Cardiac muscle cell (in vitro differentiated cells and primary cell): ENCODE measurements at places on chromosomes 2 and 18. TPM values are rescaled to one million over a fixed set of nuclear protein-coding genes. Genes with fewer than 3 reads are reported as not detected.

GRCh38 chr2:232238108-232238507 lies 140.4 kb upstream of the ALPP start:
- H3K27me3 ChIP-seq = no peaks in the 10 kb centered on the region
- H3K36me3 ChIP-seq = no peaks in the 10 kb centered on the region
- H3K27ac ChIP-seq = no peak overlapping the region
- H3K4me1 ChIP-seq = no peaks in the 10 kb centered on the region
- DNase-seq = no peak

GRCh38 chr2:82752396-82752795 lies 1706.7 kb downstream of the SUCLG1 start:
- no peak overlapping the region for H3K27ac ChIP-seq
- H3K27me3 ChIP-seq = no peaks in the 10 kb centered on the region
- no peaks in the 10 kb centered on the region for H3K36me3 ChIP-seq
- DNase-seq = peak; percentile 49
- no peaks in the 10 kb centered on the region for H3K4me1 ChIP-seq
- H3K4me3 ChIP-seq = no peak overlapping the region

SCYGR4 gene
- total RNA-seq = not detected in 2 replicates

L3MBTL4 gene
- 5.8 and 7.7 TPM in 2 replicates for total RNA-seq

RIT2 gene
- total RNA-seq = not detected in 2 replicates
